ENCODE measurements at places on chromosomes 11 and 22.

DNA sequence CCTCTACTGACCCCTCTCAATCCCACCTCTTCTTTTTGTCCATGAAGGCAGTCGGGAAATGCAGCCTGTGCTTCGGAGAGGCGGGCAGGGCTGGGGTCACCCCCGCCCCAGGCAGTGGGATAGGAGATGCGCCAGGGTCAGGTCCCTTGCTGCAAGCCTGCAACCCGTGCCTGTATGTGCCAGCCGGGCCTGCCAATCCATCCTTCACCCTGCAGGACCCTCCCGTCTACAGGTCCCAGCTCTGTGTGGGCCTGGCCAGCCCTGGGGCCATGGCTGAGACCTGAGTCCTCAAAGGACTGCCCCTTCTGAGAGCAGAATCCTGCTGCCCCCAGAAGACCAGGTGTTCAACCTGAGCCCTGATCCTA is 10.9 kb downstream of the ASCL2 start:
- DNase-seq: no peak

DNA sequence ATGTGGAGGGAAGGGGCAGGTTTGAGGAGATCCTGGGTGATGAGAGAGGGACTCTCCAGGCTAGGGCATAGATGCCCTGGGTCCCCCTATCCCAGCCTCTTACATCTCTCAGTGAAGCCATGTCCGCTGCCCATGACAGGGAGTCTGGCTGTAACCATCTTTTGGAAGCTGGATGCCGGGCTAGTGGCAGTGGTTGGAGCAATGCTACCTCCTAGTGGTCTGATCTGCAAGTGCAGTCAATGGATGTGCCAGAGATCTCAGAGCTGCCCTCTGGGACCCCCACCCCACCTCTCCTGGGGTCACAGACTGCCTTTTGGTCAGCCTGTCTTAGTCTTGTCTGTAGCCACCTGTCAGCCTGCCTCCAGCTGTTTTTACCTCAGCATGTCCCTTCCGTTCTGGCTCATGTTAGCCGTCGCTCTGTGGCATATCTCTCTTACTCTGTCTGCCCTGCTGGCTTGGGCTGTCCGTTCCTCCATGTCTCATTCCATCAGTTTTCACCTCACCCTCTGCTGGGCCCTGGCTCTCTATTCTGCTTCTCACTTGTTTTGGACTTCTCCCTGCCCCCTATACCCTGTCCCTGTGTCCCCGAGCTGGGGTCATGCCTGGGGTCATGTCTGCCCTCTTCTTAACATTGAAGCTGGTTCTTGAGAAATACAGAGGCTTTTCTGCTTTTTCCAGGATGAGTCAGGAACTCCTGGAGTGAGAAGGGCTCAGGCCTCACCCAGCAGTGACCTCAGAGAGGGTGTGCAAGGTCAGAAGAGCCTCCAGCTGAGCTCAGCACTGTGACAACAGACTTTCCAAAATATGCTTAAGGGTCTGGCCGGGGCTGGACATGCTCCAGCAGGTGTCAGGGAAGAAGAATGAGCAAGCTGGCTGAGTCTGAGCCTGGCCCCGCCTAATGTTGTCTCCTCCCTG is 52.0 kb upstream of the THY1 start:
- peak; percentile 39 for DNase-seq

GRCh38 chr11:128790196-128790595 is 76.9 kb downstream of the KCNJ1 start:
- no peak for DNase-seq

GRCh38 chr11:118136341-118136740 is 16.3 kb downstream of the SCN4B start:
- DNase-seq: no peak

GRCh38 chr22:27063406-27063805 is 406.0 kb downstream of the MIAT start:
- DNase-seq: no peak

DNA sequence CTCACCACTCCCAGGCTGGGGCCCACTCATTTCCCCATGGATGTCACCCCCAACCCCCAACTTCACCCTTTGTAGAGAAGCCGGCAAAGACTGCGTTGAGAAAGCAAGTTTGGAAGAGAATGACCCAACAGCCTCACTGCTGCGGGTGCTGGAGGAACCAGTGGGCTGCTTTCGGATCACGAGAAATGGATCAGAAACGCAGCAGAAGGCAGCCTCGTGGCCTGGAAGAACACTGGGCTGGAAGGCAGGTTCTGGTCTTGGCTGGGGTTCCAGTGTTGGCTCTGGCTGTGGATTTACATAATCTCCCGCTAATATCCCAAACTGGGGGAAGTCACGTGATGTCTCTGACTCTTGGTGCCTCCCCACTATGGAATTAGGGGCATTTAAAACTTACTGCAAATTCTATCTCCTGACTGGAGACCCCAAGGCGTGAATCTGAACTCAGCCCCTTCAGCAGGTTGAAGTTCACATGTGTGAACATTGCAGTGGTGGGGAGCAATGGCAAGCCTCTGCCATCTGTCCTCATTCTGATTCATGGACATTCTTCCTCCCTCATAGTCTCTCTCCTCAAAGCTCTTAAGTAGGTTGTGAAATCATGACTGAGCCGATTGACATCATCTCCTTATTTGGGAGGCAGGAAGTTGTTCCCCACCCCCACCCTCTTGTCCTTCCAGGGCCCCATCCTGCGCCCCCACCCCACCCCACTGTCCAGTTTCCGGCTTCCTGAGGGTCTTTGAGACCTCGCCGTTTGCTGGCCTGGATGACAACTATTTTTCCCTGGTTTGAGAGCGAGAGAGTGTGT is 37.0 kb upstream of the TIMP3 start:
- no peak for DNase-seq

GRCh38 chr11:69471729-69472540 is 9.5 kb upstream of the LINC01488 start:
- DNase-seq: no peak
